ENCODE measurements at places on chromosomes 2 and 18. TPM values are rescaled to one million over a fixed set of nuclear protein-coding genes. Genes with fewer than 3 reads are reported as not detected.

- no peak for DNase-seq
- H3K4me1 ChIP-seq, result no peaks in the 10 kb centered on the region
- H3K27ac ChIP-seq, result no peak overlapping the region
- no peaks in the 10 kb centered on the region for H3K36me3 ChIP-seq
- H3K27me3 ChIP-seq, result no peaks in the 10 kb centered on the region
Observed at GRCh38 chr18:36536426-36536825, 238.9 kb downstream of the FHOD3 start.

DNA sequence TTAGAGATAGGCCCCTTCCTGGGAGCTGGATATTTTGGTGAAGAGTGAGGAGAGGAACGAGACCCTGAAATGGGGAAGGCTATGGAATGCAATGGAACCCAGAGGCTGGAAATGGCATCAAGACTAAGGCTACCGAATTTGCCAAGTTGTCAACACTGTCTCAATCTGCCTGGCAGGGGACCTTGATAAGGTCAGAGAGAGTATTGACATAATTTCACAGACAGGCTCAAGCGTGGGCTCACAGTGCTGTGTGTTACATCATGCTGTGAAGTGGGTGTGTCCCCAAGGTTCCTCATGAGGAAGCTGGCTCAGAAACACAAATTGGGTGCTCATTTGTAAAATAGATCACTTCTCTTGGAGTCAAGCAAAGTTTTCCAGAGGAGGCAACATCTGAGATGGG lies 51.8 kb upstream of the CYRIA start:
- H3K36me3 ChIP-seq, result no peaks in the 10 kb centered on the region
- H3K4me1 ChIP-seq, result no peaks in the 10 kb centered on the region
- DNase-seq, result no peak
- H3K27ac ChIP-seq, result no peak overlapping the region
- no peak overlapping the region for H3K4me3 ChIP-seq

GRCh38 chr2:113027691-113028090 lies 22.4 kb downstream of the IL36A start:
- no peaks in the 10 kb centered on the region for H3K4me1 ChIP-seq
- no peak overlapping the region for H3K27ac ChIP-seq
- no peaks in the 10 kb centered on the region for H3K36me3 ChIP-seq
- H3K27me3 ChIP-seq, result no peaks in the 10 kb centered on the region
- no peak for DNase-seq

GRCh38 chr2:170997893-170998597 lies 69.0 kb downstream of the GORASP2 start:
- no peaks in the 10 kb centered on the region for H3K27me3 ChIP-seq
- no peaks in the 10 kb centered on the region for H3K4me1 ChIP-seq
- H3K27ac ChIP-seq, result no peak overlapping the region

DNA sequence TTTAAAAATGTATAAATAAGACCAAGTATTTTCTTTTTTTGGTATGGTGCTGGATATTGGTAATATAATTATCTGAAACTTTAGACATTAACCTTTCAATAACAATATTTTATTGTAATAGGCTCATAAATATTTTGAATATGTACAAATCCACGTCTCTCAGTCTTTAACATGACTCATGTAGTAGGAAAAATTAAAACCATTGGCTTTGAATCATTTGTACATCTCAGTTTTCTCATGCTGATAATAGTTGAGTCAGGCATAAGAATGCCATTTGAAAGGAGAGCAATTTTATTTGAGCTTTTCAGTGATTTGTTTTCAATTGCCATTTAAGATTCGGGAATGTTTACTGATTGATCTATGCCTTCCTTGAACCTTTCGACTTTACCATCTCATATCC lies 364.8 kb downstream of the TGIF1 start:
- H3K27ac ChIP-seq, result no peak overlapping the region
- DNase-seq, result no peak
- H3K4me3 ChIP-seq, result no peak overlapping the region
- no peaks in the 10 kb centered on the region for H3K27me3 ChIP-seq

DNA sequence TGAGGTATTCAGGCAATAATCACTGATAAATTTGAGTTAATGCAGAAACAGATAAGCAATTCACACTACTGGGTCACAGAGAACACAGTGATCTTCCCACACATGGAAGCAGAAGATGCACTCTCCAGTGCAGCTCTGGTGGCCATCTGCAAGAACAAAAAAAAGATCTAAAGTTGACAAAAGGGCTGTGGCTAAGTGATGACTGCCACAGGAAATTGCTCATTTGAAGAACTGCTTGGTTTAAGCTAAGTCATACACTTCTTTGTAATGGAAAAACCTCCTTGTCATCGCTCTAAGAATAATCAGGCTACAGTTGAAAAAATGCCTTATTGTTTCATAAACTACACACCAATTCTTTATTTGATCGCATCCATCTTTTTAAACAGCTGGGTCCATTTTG lies 115.1 kb downstream of the DTNB start:
- H3K36me3 ChIP-seq, result no peaks in the 10 kb centered on the region
- H3K27me3 ChIP-seq, result no peaks in the 10 kb centered on the region
- H3K4me1 ChIP-seq, result peaks cover 14% of the 10 kb centered on the region
- H3K4me3 ChIP-seq, result no peak overlapping the region
- DNase-seq, result no peak

DNA sequence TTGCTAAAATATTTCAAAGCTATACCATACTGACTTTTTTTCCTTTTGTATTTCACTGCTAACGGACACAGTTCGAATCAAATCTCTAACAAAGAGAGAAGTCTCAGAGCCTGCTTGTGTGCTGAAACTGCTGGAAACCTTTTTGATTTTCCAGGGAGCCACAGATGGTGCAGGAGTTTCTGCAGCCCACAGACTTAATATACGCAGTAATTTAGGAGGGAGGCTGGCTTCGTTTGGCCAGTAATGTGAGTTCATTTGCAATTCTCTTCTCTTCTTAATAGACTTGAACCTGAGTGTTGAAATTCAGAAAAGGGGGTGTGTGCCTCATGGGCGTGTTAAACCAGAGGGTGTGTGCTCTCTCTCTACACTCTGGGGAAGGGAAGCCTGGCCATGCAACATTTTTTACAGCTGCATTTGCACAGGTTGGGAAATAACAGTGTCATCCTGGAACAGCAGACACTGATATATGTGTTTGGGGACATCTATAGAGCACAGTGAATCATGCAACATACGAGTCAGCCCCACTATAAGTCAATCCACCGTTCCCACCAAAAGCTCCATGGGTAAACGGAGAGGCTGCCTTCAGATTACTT lies 333.0 kb downstream of the CLIP4 start:
- no peaks in the 10 kb centered on the region for H3K36me3 ChIP-seq
- no peak for DNase-seq
- H3K4me1 ChIP-seq, result no peaks in the 10 kb centered on the region
- H3K27ac ChIP-seq, result no peak overlapping the region
- H3K27me3 ChIP-seq, result no peaks in the 10 kb centered on the region

DNA sequence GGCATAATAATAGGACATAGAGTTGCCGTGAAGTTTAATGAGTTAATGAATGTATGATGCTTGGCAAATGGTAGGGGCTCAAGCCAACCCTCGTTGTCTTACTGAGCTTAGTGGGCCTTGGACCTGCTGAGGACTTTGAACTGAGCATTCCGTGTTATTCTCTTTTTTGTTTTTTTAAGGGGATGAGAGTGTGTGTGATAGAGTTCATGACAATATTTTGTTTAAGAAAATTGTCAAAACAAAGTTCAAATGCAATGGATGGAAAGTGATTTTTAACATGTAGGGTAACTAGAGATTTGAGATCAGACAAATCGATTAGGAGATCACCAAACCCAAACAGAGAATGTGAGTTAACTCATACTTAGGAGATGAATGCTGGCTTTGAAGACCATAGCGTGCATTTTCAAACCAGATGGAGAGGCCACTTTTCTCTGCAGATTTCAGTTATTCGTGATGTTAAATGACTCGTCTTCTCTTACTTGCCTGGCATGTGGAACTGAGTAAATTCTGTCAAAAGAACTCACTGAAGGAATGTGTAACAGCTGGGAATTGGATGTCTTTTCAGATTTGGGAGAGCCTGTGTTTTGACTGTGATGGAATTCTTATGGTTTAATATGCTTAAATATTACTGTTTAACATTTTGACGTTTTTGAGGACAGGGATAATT lies 88.7 kb downstream of the NEDD4L start:
- no peaks in the 10 kb centered on the region for H3K36me3 ChIP-seq
- H3K27me3 ChIP-seq, result no peaks in the 10 kb centered on the region
- no peak overlapping the region for H3K27ac ChIP-seq
- DNase-seq, result no peak
- H3K4me1 ChIP-seq, result no peaks in the 10 kb centered on the region

DNA sequence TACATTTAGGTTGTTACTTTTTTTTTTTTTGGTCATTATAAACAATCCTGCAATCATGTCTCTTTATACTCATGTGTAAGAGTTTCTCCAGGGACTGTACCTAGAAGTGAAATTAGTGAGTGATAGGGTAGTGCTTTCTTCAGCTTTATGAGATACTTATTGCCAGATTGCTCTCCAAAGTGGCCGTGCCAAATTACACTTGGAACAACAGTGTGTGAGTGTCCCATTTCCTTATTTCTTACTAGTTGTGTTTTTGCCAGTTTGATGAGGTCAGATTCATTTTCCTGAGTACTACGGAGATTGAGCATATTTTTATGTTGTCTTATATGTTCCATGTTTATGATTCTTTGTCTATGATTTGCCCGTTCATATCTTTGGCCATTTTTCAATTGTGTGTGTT lies 39.2 kb downstream of the GALNT1 start:
- no peaks in the 10 kb centered on the region for H3K36me3 ChIP-seq
- no peaks in the 10 kb centered on the region for H3K27me3 ChIP-seq
- peaks cover 36% of the 10 kb centered on the region for H3K4me1 ChIP-seq
- no peak overlapping the region for H3K4me3 ChIP-seq
- DNase-seq, result no peak
- no peak overlapping the region for H3K27ac ChIP-seq

Gene SERPINB7
- not detected for total RNA-seq

Gene PLEK
- 23.0 TPM for total RNA-seq

Gene SRD5A2
- not detected for total RNA-seq

Gene PLCD4
- total RNA-seq, result 0.16 TPM

Gene TMEM169
- 0.63 TPM for total RNA-seq
